Stimulated activated CD4-positive, alpha-beta T cell treated with anti-CD3 and anti-CD28 coated beads, Interleukin-1b, Interleukin-23, amount 100 ng/mL, for 1 hour (primary cell): ENCODE measurements at places on chromosomes 3 and 15.

DNA sequence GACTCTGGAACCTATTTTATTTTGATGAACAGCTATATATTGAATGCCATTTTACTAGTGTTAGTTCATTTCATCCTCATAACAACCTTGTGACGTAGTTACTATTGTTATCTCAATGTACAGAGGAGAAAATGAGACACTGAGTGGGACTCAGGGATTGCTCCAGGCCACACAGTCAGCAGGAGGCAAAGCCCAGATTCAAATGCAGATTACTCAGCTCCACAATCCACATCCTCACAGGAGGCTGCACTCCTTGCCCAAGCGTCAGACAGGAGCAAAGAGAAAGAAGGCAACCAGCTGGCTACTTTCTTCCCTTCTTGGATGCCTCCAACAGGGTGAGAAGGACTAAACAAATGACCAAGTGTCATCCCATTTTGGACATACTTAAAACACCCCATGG lies 92.0 kb upstream of the CCDC54 start:
- no peak for DNase-seq

DNA sequence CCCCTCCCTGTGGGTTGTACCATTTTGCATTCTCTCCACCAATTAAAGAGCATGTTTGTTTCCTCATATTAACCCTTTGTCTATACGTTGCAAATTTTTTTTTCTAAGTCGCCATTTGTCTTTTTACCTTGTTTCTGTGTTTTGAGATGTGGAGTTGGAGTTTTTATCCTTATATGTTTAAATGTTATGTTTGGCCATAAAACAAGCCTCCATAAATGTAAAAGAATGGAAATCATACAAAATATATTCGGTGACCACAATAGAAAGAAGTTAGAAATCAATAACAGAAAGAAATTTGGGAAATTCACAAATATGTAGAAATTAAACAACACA lies 29.2 kb downstream of the LRRK1 start:
- no peak for DNase-seq

GRCh38 chr3:132554437-132554836 lies 42.6 kb upstream of the ACKR4 start:
- DNase-seq = no peak

DNA sequence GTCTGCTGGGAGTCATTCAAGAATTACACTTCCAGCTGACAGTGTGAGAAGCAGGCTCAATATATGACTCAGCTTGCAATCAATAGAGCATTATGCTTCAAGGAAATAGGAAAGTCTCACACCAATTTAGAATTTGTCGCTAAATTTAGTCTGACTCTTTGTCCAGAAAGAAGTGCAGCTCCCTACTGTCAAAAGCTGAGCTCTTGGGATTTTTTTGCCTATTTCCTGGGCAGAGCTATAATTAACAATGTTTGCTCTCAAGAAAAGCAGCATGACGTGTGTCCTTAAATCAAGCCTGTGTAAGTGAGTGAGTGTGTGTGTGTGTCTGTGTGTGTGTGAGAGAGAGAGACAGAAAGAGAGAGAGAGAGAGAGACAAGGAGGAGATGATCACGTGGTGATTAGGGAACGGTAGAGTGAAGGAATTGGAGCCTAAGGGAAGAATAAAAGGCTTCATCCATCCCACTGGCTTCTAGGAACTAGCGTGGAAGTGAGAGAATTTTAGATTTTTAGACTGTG lies 16.4 kb upstream of the SLC35G2 start:
- DNase-seq = no peak

GRCh38 chr3:14533457-14533958 lies 6.6 kb downstream of the GRIP2 start:
- DNase-seq = no peak
